ENCODE measurements at places on chromosomes 4 and X. TPM values are rescaled to one million over a fixed set of nuclear protein-coding genes. Genes with fewer than 3 reads are reported as not detected.
A peak's percentile ranks its signal among the peaks of the same experiment; 100 is the strongest.

DNA sequence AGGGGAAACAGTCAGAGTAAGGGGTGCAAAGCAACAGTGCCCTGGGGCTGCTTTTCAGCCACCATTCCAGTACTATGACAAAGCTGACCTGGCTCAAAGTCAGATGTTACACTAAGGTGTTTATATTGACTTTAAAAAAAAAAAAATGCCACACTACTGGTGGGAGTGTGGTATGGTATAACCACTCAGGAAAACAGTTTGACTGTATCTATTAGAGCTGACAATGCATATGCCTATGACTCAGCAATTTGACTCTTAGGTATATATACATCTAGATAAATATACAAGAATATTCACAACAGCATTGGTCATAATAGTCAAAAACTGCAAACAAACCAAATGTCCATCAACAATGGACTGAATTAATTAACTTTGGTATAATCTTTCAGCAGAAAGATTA, 15.0 kb downstream of the ASB9 start:
- DNase-seq, result no peak

DNA sequence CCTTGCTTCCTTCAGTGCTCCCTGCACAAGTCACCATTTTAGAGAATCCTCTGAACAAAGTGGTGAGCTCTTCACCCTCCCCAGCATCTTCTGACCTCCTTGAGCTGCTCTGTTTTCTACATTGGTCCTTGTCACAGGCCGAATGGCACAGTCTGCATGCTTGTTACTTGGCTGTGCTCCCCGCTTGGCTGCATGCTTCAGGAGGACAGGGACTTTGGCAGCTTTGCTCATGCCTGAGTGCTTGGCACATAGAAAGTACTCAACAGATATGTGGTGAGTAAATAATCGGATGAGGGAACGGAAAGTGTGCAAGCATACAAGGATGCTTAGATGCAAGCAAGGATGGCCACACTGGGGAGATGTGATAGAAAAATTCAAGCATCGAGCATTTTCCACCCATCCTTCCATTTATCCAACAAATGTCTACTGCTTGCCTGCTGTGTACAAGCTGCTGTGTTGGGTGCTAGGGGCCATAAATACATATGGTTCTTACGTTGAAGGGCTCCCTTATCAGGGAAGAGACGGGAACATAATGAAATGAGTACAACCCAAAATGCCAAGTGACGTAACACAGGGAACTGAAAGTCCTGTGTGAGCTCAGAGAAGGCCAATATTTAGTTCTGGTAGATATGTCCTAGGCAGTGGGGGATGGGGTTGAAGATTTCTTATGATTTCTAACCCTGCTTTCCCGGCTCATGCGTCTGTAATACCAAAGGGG, 31.2 kb downstream of the SLC2A9 start:
- DNase-seq, result no peak

GRCh38 chrX:7112071-7112470, 35.4 kb upstream of the STS start:
- no peak for DNase-seq

- DNase-seq, result no peak
Observed at GRCh38 chr4:174657472-174657871, 135.2 kb upstream of the HPGD start.

GRCh38 chr4:16418814-16419213, 192.5 kb upstream of the TAPT1 start:
- DNase-seq, result no peak

- no peak for DNase-seq
Observed at GRCh38 chr4:112327965-112328733, 31.0 kb downstream of the ALPK1 start.

DNA sequence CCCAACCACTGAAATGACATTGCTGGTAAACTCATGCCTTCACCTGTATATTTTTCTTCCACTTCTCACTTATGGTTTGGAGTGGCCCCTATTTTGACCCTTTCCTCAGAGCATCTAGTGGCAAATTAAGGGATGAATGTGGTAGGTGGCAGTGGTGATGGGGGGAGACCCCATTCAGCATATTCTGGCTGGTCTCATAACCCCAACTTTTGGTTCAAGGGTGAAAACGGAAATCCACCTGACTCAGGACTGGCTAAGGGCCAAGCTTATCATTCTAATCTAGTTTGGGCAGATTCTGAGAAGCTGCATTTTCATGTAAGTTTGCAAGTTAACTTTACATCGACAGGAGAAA, 47.0 kb upstream of the NSUN7 start:
- DNase-seq, result no peak

DNA sequence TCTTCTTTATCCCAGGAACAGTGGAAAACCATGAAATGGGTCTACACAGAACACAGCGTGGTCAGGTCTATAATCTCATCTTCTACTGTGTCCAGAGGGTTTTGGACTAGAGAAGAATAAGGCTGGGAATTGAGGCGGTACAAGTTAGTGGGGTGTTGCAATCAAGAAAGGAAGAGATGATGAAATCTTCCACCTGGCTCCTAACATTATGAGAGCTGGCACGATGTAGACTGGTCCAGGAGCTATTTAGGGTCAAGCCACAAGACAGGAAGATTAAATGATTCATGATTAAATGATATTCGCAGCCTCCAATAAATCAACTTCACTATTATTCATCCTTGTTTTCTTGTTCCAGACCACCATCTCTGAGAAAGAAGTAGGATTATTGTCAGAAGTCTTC, 88.0 kb downstream of the ARSF start:
- no peak for DNase-seq

- DNase-seq, result no peak
Observed at GRCh38 chr4:163515198-163515597, 20.7 kb downstream of the TMA16 start.

GRCh38 chrX:68832516-68833447, 4.0 kb downstream of the EFNB1 start:
- DNase-seq, result peak; percentile 23

- DNase-seq, result no peak
Observed at GRCh38 chrX:118825227-118825626, 1.6 kb downstream of the ZCCHC12 start.

- no peak for DNase-seq
Observed at GRCh38 chr4:107036584-107037198, 578 bp upstream of the DKK2 start.

GRCh38 chr4:70778888-70779422, 57.2 kb downstream of the RUFY3 start:
- DNase-seq, result peak; percentile 22

- no peak for DNase-seq
Observed at GRCh38 chr4:24273136-24273535, 311.2 kb downstream of the DHX15 start.

DNA sequence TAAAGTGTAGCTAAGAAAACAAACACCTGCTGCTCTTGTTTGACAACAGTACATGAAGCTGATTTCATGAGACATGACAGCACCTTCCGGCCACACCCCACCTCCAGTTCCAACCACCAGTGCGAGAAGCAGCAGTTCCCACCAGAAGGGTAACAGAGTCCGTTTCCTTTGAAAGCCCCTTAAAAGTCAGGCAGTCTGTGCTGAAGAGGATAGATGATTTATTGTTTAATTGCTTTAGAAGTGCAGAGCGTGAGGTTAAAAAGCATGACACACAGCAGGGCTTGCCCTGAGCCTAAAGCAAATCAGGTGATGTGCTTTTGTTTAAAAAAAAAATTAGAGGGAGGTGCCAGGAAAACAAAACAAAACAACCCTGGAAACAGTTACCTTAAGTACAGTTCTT, 82.6 kb downstream of the HADH start:
- peak; percentile 61 for DNase-seq

DNA sequence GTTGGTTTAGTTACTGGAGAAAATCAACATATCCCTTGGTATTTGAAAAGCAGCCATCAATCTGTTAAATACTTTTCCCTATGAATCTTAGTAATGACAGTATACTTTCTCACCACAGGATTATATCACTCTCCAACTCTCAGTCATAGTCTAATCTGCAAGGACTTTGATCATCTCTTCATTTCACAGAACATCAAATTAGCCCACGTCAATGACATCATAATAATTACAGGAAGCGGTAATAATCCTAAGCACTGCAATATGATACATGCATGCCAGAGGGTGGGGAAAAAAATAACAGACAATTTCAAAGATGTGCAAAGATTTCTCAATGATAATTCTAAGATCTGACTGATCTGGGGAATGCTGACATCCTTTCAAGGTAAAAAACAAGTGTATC, 404.1 kb downstream of the GPM6A start:
- no peak for DNase-seq

- no peak for DNase-seq
Observed at GRCh38 chr4:73019462-73020047, 50.0 kb downstream of the COX18 start.

GRCh38 chrX:30495468-30495867, 82.1 kb downstream of the TASL start:
- no peak for DNase-seq

GRCh38 chr4:25446611-25447010, 69.5 kb downstream of the ANAPC4 start:
- DNase-seq, result no peak

DNA sequence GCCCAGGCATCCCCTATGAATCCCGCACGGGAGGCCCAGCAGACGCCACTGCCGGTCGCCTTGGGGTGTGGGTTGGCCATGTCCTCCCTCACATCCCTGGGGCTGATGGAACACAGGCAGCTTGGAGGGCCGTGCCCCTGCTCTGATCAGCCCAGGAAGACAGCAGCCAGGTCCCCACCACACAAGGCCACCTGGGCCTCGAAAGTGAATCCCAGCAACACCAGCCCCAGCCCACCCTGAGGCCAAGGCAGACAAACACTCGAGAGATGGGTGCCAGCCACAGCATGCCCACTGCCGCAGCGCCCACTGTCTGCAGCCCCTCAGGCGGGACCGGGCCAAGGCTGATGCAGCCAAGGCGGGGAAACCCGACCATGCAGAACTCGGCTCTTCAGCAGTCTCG, 85.5 kb downstream of the HMX1 start:
- no peak for DNase-seq

DNA sequence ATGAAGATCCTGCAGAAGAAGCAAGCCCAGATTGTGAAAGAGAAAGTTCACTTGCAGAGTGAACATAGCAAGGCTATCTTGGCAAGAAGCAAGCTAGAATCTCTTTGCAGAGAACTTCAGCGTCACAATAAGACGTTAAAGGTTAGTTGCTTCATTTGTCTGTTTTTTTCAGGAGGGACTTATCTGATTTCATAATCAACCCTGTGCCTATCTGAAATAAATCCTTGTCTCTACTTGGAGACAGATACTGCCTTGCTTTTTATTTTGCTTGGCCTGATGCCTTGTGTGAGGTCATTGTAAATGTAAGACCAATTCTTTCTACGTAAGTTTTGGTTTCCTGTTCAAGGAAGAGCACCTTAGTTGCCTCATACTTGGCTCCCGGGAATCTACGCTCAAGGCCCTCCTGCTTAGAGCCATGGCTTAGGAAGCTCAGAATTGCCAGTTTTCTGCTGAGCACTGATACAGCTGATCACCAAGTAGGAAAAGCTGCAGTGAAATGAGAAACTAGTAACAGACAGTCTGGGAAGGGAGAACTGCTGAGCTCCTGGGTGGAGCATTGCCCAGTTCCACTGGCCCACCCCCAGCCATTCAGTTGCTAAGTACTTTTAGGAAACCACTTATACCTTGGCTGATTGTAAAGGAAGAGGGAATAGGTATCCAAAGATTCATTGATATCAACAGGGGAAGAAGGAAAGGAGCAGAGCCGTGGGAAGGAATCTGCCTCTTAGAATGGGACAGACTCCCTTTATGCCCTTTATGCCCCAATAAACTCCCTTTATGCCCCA, 41.8 kb downstream of the RBBP7 start:
- no peak for DNase-seq

DNA sequence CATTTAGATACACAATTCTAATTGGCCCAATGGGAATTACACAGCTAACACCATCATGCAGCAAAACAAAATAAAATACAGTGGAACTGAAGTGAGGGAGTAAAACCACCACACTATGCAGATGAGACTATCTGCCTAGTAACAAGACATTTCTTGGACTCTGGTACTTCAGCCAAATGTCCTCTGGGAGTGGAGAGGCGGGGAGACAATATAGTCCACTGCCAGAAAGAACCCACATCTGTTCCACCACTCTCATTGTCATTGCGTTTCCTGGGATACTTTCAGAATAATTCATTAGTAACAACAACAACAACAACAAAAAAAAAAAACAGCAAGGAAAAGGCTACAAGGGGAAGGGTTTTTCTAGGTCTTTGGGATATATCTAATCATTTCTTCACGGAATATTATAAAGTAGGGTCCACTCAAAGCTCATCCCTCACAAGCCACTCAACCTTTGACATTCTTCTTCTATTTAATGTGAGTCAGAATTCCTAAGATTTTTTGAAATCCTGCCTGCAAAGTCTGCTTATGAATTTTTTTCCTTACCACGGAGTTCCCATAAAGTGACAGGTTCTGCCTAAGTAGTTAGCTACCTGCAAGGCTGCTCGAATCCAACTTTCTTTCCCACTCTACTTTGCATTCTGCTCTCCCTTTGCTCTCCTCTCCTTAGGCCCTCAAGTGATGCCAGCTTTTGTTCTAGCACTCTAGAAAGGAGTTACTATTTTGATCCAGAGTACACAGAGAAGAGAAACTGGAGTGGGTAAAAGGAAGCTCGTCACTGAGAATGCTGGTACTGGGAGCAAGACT, 254.6 kb downstream of the CHIC1 start:
- no peak for DNase-seq

Gene DRP2
- 0.70 TPM for total RNA-seq

Gene IL15
- total RNA-seq, result 7.2 TPM

Gene PDGFC
- 27.9 TPM for total RNA-seq

Gene RPGR
- 13.1 TPM for total RNA-seq

Gene FAAH2
- total RNA-seq, result 4.7 TPM

Gene KLB
- total RNA-seq, result 1.0 TPM

Gene KIAA1210
- total RNA-seq, result not detected

Measured in mucosa of descending colon (tissue), 3 donors.